ENCODE measurements at places on chromosomes 5 and 9. TPM values are rescaled to one million over a fixed set of nuclear protein-coding genes. Genes with fewer than 3 reads are reported as not detected.

- peak; percentile 59 for DNase-seq
These were observed 19.6 kb downstream of the TENT4A start for GRCh38 chr5:6732634-6733410.

DNA sequence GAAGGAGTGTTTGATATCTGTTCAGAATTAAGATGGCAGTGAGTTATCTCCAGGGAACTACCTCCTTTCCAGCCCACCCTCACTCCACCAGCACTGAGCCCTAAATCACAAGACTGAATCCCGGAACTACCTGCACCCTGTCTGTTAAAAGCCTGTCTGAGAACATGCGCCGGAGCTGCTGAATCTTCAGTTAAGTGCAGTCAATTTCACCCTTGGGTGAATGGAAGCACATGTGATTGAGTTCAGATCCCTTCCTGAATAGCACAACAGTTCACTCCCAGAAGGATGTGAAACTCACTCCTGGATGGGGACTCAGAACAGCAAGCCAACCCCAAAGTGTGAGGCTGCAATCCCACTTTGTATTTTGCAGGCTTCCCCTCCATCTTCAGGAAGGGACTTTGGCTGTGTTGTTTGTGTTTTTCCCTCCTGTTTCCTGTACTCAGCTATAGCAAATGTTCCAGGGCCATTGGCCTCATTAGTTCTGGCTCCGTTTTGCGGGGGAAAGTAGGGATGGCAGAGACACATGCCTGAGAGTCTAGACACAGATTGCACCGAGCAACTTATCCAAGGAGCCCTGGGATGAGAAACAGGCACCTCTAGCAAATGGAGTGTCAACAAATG lies 43.4 kb downstream of the DPYSL3 start:
- DNase-seq = no peak

DNA sequence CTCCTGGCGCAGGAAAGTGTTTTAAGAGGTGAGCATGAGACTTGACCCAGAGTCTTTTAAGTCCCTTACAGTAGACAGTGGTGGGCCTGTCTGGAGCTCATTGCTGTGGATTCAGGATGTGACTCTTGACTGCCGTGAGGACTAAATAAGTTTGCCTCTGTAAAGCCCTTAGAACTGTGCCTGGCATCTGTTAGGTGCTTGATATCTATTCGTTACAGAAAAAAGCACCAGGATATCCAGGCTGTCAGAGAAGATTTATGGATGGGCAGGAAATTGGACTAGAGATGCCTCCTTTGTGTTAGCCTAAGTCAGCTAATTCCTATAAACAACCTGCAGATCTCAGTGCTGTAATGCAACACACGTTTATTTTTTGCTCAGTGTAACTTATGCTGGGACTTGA lies 12.6 kb downstream of the ERGIC1 start:
- DNase-seq = no peak

DNA sequence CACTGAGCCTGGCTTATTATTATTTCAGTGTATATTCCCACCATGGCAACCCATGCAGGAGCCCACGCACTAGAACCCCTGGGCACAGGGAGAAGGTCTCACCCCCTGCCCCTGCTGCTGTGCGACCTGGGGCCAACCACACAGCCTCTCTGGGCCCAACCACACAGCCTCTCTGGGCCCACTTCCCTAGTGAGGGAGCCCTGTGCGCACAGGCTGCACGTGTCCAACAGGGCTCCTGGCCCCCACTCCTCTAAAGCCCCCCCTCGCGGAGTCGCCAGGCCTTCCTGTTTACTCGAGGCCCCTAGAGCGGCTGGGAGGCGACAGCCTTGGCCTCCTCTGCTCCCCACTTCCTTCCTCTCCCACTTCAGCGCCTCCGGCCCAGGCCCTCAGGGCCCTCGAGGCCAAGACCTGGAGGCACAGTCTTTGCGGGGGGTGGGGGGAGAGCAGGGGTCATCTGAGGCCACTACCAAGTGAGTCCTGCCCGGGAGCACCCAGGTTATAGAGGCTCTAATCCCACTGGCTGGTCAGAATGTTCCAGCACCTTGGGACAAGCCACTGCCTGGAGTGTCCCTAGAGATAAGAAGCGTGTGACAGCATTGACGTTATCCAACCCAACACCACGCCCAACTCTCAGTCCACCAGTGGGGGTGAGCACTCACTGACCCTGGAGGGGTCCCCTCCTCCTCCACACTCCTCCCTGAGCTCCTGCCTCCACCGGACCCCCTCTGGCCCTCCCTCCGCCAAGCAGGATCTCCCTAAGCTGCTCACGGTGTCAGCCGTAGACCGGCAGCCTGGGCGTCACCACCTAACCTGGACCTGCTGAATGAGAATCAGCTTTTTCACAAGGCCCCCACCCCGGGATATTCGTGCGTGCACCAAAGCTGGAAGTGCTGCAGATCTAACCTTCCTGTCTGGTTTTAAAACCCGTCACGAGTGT lies 7.9 kb upstream of the ENG start:
- peak; percentile 86 for DNase-seq

Gene UBE2QL1
- 3.2 TPM for total RNA-seq

Data from testis (tissue), 5 donors.